Endothelial cell of umbilical vein (primary cell): ENCODE measurements at places on chromosomes 16 and 17. TPM values are rescaled to one million over a fixed set of nuclear protein-coding genes. Genes with fewer than 3 reads are reported as not detected.

Gene KRT24
- total RNA-seq: not detected in 2 replicates

Gene BAIAP3
- 0.66 and 0.88 TPM in 2 replicates for total RNA-seq

Gene PPM1E
- not detected in 2 replicates for total RNA-seq

Gene FTSJ3
- 50.2 and 60.2 TPM in 2 replicates for total RNA-seq

Gene PNPO
- 20.6 and 22.0 TPM in 2 replicates for total RNA-seq

Gene ATXN1L
- 23.9 and 24.9 TPM in 2 replicates for total RNA-seq

Gene TERB1
- total RNA-seq: not detected in 2 replicates

Gene CD79B
- 0.60 and 2.1 TPM in 2 replicates for total RNA-seq

Gene FBXW10
- total RNA-seq: not detected in 2 replicates
